ENCODE measurements at places on chromosomes 6 and 20.
A peak's percentile ranks its signal among the peaks of the same experiment; 100 is the strongest.

DNA sequence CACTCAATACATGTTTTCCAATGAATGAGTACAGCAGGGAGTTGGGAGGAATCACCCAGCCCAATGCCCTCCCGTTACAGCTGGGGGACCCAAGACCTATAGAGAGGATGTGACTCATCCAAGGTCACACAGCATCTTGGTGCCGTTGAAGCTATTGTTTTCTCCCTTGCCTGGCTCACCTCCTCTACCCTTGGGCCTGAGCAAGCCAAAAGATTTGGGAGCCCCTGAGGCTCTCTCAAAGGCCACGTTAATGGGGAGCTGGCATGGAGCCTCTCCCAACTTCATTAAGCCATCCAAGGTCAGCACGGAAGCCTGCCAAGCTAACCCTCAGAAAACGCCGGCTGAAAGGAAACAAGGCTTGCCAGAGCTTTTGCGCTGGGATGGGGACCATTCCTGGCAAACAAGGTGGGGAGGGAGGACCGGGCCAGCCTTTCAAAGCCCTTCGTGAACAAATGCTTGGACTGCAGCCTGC, 30.4 kb downstream of the KCNB1 start:
- DNase-seq: no peak

- DNase-seq: peak; percentile 59
Measured at GRCh38 chr20:63896264-63897105, 1.6 kb downstream of the DNAJC5 start.

- peak; percentile 2 for DNase-seq
Measured at GRCh38 chr6:6629402-6629801, 40.9 kb downstream of the LY86 start.

- peak; percentile 10 for DNase-seq
Measured at GRCh38 chr6:101069191-101069795, 188.2 kb upstream of the ASCC3 start.

DNA sequence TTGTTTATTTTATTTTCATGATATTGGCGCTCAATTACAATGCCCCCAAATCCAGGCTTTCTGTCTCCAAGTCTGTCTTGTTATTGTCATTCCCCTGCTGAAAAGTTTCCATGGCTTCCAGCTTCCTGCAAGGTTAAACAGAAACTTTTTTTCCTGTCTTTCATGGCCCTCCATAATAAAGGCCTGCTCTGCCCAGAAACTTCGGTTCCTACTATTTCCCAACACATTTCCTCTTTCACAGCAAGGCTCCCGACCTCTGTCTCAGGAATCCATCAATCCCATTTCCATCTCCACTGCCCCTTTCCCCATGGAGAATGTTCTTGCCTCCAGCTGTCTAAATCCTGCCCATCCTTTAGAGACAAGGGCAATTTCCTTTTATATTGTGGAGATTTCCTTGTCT, 365.2 kb upstream of the JARID2 start:
- no peak for DNase-seq

DNA sequence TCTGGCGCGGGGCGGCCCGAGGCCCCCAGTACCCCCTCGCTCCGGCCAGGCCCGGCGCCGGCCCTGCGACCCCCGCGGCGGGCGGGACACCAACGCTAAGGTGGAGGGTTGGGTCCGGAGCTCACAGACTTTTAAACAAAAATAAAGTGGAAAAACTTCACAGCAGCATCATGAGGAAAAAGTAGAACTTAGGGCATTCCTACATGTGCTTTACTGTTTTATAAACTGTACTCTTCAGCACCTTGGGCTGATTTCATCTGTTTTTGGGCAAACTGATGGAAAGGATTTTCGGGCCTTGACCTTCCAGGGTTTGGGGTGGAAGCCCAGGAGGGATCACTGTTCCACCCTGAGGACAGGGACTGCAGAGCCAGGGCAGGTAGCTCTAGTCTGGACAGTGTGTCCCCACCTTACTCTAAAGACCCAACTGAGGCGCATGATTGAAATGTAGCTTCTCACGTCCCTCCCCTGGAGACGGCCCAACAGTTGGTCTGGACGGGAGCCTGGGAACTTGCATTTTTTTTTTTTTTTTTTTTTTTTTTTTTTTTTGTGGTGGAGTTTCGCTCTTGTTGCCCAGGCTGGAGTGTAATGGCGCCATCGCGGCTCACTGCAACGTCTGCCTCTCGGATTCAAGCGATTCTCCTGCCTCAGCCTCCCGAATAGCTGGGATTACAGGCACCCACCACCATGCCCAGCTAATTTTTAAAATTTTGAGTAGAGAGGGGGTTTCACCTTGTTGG, 740 bp downstream of the NELFCD start:
- peak; percentile 39 for DNase-seq

GRCh38 chr6:15491255-15491985, 171.4 kb downstream of the DTNBP1 start:
- DNase-seq: peak; percentile 92

DNA sequence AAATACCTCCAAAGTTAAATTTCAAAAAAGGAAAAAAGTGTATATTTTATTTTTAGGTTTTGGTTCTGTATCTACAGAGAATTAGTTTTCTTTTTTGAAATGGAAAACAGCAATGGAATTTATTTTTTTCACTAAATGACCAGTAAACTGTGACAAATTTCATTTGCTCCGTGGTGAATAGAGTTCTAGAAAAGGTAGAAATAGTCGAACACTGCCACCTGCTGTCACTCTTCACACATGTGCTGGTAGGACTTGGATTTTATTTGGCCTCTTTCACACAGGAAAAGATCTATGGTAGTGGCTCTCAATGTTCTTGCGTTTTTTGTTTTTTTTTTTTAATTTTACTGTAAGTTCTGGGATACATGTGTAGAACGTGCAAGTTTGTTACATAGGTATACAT, 312.5 kb downstream of the EYA4 start:
- peak; percentile 89 for DNase-seq

GRCh38 chr6:87714093-87714842, 12.2 kb upstream of the AKIRIN2 start:
- DNase-seq: peak; percentile 50

DNA sequence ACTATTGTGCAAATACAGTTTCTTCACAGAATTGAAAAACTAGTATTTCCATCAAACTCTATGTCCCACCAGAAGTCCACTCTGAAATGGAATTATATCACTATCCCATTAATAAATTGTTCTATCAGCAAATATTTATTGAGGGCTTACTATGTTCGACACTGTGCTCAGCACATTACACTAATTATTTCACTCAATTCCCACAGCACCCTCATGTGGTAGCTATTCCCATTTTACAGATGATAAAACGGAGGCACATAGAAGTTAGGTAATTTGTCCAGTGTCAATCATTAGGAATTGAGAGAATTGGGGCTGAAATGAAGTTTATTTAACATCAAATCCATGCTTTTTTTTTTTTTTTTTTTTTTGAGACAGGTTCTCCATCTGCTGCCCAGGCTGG, 52.5 kb downstream of the MKKS start:
- no peak for DNase-seq

- peak; percentile 32 for DNase-seq
Measured at GRCh38 chr6:2725999-2726567, 24.6 kb downstream of the MYLK4 start.

GRCh38 chr20:23159256-23159946, 73.3 kb upstream of the CD93 start:
- no peak for DNase-seq

DNA sequence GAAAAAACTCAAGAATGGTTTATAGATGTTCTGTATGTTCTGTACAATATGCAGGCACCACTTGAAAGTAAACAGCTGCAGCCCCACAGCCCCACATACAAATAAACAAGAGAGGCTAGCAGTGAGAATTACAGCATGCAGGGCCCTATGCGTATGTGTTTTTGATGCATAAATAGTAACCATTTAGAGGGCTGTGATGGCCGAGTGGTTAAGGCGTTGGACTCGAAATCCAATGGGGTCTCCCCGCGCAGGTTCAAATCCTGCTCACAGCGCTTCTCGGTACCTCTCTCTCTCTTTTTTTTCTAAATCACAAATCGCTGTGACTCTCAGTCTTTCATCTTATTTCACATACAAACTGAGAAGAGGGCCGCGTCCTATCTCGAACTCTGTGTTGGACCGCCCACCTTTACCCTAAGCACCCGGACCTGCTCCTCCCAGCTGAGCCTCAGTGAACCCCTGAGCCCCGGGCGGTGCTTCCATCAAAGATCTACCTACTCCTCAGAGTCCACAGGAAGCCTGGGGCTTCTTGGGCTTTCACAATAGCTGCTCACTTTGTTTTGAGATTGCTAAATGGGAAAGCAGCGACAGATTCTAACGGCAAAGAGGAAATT, 37.7 kb upstream of the PRSS16 start:
- DNase-seq: no peak

DNA sequence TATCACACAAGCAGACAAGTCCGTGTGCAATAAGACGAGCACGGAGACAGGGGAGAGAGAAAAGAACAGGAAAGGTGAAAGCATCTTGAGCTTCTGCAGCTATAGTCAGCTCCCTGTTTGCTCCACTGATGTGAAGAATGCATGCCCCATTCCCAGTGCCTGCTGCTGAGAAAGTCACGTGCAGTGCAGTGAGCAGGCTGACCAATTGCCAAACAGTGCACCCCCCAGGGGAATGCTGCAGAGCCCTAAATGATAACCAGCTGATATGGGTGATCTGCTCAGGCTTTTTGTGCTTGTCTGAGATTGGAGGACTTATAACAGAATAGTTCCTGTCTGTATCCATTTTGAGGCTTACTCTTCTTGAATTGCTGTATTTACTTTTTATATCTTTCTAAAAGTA, 121.5 kb downstream of the PACRG start:
- DNase-seq: no peak

GRCh38 chr6:108878942-108879341, 30.7 kb downstream of the ARMC2 start:
- DNase-seq: no peak

DNA sequence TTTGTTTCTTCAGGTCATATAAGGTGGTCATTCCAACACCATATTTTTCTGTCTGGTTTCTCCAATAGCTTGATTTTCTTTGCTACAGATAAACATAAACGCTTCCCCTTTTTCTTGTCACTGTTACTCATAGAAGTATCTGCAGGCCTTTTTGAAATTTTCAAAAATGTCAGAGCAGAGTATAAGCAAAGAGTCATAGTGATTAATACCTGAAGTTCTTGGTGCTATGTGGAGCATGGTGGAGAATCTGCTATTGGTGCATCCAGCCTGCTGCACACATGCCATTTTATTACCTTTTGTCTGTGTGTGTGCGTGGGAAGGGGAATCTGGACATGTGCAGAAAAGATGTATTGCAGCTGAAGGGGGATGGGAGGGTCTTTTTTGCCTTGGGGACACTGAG, 19.7 kb downstream of the STX11 start:
- DNase-seq: no peak

GRCh38 chr6:116059713-116060571, 749 bp downstream of the FRK start:
- DNase-seq: no peak

DNA sequence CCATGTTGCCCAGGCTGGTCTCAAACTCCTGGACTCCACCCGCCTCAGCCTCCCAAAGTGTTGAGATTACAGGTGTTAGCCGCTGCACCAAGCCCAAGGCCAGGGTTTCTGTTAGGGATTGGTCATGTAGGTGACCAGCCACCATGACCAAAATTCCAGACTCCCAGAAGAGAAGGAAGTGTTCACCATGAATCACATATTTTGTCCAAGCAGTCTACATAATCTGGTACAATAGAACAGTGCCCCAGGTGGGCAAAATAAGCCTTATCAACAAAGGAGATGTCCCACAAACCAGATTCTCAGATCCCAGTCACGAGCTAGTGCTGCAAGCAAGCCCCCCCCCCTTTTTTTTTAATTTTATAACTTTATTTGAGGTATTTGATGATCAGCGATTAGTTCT, 20.0 kb downstream of the ZNF341 start:
- DNase-seq: no peak

- DNase-seq: no peak
Measured at GRCh38 chr6:161413355-161413771, 139.5 kb upstream of the AGPAT4 start.

GRCh38 chr6:26214803-26215584, 127.8 kb downstream of the HFE start:
- no peak for DNase-seq

DNA sequence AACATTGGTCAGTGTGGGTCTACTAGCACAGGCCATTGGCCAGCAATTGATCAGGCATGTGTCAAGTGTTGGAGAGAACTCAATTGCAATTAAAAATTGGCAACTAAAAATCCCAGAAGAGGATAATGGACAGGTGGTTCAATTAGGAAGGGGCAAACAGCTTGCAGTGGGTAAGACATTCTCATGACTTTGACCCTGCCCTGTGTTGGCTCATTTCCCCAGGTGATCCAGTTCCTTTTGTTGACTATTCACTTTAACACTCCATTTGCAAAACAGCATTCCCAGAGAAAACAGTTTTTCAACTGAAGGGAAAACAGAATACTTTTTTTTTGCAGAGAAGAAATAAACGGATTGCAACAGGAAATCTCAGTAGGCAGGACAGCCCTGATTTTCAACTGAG, 28.9 kb upstream of the SCGN start:
- no peak for DNase-seq

DNA sequence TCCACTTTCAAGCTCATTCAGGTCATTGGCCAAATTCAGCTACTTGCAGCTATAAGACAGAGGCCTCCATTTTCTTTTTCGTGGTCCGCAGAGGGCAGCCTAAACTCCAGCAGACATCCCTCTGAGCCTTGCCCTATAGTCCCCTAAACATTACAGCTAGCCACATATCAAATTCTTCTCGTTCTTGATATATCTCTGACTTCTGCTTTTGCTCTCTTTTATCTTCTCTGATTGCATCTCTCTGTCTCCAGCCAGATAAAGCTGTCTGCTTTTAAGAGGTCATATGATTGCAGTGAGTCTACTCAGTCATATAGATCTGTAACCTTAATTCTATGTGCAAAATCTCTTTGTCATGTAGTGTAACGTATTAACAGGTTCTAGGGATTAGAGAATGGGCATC, 358.4 kb upstream of the RGS17 start:
- no peak for DNase-seq

DNA sequence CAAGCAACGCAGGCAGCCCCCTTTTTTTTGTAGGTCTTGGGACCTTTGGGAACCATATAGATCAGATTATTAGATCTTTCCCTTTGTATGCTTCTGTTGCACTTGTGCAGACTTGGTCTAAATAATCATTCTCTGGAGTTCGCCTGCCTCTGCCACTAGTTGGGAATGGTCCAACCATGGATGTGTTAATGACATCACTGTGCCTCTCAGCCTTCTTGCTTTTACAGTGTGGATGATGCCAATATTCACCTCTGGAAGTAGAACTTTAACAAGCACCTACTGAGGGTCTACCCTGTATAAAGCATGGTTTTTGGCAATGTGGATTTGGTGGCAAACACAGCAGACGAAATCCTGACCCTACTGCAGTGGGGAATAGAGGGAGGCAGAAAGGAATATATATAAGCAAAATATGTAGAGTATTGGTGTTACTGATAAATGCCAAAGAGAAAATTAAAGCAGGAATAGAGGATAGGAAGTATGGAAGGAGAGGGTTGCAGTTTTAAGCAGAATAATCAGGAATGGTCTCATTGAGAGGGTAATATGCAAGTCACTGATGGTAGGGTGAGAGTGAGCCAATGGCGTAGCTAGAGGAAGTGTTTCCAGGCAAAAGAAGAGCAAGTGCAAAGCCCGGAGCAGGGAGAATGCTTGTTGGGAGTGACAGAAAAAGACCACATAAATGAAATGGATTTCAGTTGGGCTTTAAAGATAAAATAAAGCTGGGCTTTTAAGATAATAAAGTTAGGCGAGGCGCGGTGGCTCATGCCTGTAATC, 97.5 kb downstream of the DOK5 start:
- DNase-seq: no peak

GRCh38 chr20:63228806-63229205, 6.9 kb upstream of the BIRC7 start:
- DNase-seq: no peak

- peak; percentile 37 for DNase-seq
Measured at GRCh38 chr6:30613251-30614043, 3.6 kb downstream of the PPP1R10 start.
